T-helper 22 cell (primary cell): ENCODE measurements at places on chromosomes 4 and X.
A peak's percentile ranks its signal among the peaks of the same experiment; 100 is the strongest.

- no peak for DNase-seq
Measured at GRCh38 chr4:54234497-54235205, 5.6 kb downstream of the PDGFRA start.

DNA sequence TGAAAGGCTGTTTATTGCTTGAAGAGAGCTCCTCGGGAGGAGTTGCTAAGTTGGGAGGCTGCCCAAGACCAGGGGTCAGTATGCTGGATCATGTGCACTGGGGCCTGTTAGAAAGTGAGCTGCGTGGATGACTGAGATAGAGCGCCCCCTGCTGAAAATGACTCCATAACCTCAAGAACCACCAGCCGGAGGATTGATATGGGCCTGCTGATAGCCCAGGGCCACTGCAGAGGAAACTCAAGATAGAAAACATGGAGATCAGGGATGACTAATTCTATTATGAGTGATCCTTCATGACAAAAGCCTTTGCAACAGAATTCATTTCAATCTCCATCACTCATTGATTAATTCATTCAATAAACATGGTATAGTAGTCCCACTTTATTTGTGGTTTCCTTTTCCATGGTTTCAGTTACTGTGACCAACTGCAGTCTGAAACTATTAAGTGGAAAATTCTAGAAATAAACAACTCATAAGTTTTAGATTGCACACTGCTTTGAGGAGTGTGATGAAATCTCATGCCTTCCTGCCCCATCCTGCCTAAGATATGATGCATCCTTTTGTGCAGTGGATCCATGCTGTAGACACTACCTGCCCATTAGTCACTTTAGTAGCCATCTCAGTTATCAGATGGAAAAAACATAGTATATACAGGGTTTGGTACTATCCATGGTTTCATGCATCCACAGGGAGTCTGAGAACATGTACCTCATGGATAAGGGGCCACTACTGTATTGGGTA is 126.7 kb upstream of the MBNL3 start:
- no peak for DNase-seq

- DNase-seq = no peak
Measured at GRCh38 chr4:152000518-152000917, 239.7 kb upstream of the GATB start.

DNA sequence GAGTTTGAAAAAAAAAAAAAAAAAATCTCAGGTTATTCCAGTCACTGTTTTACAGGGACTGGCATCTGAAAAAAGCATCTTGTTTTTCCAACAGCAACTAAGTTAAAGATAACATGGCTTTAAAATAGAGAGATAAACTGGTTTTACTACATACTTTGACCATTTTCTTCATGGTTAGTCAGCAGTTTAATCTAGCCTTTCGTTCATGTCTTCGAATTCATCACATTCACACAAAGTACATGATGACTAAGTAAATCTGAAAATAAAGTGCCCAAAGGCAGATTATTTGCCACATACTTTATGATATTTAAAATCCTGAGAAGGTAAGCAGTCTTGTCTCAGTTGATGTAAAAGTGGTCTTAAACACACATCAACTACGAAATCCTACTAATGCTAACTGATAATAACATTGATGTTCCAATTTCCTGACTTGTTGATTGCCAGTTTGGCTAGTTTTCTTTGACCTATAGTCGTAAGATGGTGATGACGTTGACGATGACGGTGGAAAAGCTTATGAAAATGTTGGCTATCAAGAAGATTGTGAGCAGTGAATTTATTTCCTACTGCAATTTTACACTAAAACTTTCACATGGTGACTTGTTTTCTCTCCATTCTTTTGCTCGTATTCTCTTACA is 540.5 kb upstream of the BOD1L1 start:
- DNase-seq = no peak

DNA sequence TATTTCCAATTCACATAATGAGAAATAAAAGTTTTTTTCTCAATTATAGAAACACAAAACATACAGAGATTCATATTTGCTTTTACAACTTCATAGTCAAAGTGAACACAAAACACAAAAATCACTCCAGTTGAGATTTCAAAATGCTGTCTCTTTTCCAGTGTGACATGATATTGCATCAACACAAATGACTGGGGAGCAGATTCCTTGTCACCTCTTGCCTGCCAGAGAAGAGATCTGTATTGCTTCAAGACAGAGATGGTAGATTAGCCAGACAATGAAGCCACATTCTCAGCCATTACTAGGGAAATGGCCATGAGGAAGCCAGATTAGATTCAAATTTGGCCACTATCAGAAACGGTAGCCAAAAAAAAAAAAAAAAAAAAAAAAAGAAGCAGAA is 2313.1 kb upstream of the AGA start:
- no peak for DNase-seq

GRCh38 chr4:22897520-22898108 is 204.9 kb downstream of the GBA3 start:
- DNase-seq = no peak

- DNase-seq = no peak
Measured at GRCh38 chrX:103941201-103941975, 21.0 kb upstream of the TMSB15B start.

- DNase-seq = no peak
Measured at GRCh38 chr4:155179216-155179615, 29.2 kb upstream of the NPY2R start.

DNA sequence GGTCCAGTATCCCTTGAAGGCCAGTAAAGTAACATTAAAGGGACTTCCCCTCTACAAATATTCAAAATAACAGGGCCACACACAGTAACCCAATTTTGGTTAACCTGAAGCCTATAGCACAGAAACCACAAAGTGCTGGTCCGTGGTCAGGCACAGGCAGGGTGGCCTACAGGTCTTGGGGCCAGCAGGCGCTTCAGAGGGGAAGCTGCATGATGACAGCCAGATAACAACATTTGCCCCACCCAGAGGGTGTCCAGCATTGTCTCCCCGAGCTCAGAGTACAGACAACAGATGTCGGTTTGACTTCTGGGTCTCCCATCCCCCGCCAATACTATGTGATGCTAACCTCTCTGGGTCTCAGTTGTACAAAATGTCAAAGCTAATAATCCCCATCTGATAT is 51.1 kb downstream of the SH3KBP1 start:
- DNase-seq = no peak

DNA sequence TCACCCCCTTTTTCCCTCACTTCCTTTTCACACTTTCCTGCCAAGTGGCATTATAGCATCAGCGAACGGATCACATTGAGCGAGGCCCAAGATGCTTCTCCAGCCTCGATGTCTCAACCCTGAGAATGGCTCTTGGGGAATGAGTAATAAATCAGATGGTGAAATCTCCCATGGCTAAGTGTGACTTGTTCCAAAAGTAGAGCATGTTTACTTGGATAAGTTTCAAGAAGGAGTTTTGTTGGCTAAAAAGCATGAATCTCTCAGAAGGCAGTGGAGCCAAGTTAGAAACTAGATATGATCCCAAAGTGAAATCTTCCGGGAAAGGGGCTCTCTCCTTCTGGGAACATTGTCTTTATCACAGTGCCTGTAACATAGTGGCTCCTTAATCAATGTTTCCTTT is 316.3 kb downstream of the CAMK2D start:
- DNase-seq = no peak

DNA sequence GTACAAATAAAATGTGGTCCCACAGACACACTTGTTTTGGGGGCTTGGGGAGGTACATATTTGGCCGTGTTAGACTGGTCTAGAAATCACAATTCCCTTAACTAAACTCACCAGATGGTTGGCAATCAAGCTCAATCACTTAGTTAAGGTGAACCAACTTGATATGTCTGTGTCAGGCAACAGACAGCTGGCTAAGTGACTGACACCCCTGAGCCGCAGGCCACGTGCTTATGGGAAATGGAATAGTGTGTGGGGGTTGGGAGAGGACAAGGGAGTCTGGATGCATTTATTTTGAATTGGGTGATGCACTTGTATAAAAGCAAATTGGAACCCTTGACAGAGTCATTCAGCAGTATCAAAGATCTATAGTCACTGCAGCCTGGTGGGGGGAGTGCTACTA is 209.0 kb downstream of the HS6ST2 start:
- no peak for DNase-seq

DNA sequence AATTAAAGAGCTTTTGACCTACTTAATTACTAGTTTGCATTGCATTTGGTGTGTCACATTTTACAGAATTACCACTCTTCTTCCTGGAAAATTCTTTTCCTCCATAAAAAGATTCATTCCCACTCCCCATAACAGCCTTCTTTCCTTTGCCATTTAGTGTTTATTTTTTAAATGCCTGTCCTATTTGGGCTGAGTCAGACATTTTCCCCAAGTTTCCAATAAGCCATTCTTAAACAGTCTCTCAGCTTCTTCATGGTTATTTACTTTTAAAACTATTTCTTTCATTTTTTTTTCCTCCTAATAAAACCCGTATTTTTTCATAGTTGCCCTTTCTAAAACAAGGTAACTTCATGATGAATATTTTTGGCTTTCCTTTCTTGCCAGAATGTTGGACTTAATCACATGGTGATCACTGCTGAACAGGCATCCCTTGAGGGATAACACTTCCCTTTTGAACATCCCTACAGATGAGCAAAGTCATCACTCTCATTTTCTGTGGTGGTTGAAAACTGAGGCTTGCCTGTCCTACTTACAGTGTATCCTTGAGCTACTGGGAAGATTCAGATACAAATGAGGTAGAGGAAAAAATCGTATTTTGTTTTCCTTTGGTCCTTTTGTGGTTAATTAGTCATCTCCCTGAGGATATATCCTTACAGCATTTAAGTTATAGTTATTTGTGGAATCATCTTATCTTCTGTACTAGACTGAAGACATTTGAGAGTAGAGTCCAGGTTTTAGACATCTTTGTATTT is 520.5 kb upstream of the NR3C2 start:
- no peak for DNase-seq

GRCh38 chrX:143788265-143788664 is 67.7 kb upstream of the SPANXN2 start:
- DNase-seq = no peak

GRCh38 chr4:172865531-172866127 is 303.0 kb upstream of the GALNT7 start:
- no peak for DNase-seq

- DNase-seq = peak; percentile 61
Measured at GRCh38 chrX:107674480-107675364, 46.4 kb downstream of the PRPS1 start.

- DNase-seq = no peak
Measured at GRCh38 chr4:150971901-150972300, 43.2 kb downstream of the LRBA start.

DNA sequence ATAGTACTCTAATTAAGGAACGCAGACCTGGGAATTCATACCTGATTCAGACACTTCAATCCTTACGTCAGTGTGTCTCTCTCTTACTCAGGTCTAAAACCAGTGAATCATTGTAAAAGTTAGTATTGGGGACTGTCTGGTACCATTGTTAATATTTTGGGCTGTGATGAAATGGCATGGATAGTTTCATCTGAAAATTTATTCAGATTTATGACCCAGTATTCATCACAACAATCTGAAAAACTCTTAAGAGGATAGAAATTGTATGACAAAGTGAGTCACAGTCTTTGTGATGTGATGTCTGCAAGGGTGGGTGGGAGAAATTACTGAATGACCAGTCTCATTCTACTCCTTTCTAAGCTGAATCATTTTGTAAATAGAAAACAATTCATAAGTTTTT is 10.3 kb downstream of the FGF2 start:
- no peak for DNase-seq

DNA sequence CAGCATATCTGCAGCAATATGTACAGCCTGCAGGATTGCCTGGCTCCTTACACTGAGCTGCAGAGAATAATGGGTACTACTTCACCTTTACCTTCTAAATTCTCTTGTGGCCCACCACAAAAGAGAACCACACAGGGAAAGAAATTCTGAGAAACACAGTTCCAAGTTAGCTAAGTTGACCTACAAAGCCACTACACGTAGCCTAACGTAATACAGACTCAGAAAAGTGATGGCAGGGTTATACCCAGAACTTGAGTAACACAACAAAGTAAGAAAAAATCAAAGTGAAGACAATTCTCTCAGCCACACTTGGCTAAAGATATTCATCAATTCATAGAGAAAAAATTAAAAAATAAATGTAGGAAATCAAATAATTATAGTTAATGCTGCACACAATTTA is 26.4 kb upstream of the SRPX start:
- DNase-seq = no peak

- no peak for DNase-seq
Measured at GRCh38 chr4:88244816-88245579, 39.4 kb downstream of the PPM1K start.

DNA sequence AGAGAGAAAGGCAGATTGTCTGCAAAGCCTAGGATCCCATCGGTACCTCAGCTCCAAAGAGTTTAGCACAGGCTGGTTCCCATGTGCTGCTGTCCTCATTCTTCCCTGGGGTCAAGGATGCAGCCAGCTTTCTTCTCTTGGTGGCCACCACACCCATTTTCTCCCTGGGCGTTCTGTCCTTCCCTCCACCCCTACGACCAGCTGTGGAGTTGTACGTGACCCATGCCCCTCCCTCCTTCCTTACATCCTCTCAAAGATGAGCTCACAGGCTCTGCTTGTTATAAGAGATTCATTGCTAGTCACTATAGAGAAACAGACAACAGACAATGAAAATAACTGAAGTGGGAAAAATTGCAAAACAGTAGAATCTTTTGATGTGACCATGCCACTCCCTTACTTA is 74.0 kb upstream of the KLF3 start:
- DNase-seq = no peak

GRCh38 chr4:113998079-113998478 is 18.6 kb upstream of the ARSJ start:
- no peak for DNase-seq

GRCh38 chr4:2287594-2287915 is 25.6 kb upstream of the MXD4 start:
- no peak for DNase-seq

- no peak for DNase-seq
Measured at GRCh38 chrX:8390771-8391170, 73.9 kb upstream of the VCX3B start.

- DNase-seq = no peak
Measured at GRCh38 chrX:72020204-72020603, 109.6 kb downstream of the NHSL2 start.

- no peak for DNase-seq
Measured at GRCh38 chrX:68238568-68238967, 194.7 kb downstream of the OPHN1 start.

GRCh38 chr4:14877246-14878225 is 124.7 kb upstream of the CPEB2 start:
- no peak for DNase-seq

DNA sequence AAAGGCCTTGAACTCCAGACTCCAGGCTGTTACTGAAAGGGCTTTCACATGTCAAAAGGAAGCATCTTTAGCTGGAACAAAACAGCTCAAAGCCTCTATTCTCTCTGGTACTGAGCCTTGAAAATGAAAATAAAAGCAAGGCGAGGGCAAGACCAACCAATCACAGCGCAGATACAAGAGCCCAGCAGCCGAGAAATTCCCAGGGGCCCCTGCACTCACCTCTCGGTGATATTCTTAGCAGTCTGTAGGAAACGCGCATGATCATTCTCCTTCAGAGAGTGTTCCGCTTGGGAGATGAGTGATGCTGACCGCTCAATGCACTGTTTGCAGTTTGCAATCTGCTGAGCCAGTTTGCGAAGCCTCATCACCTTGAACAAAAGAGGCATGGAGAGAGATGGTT is 138.1 kb downstream of the MID1 start:
- DNase-seq = no peak
